Pulmonary artery endothelial cell (primary cell): ENCODE measurements at places on chromosomes 11 and 22. TPM values are rescaled to one million over a fixed set of nuclear protein-coding genes. Genes with fewer than 3 reads are reported as not detected.

GRCh38 chr11:19220903-19221724, 19.3 kb upstream of the CSRP3 start:
- peak; percentile 47 for DNase-seq

The C1QTNF5 gene
- 61.2 and 101 TPM in 2 replicates for total RNA-seq

DNA sequence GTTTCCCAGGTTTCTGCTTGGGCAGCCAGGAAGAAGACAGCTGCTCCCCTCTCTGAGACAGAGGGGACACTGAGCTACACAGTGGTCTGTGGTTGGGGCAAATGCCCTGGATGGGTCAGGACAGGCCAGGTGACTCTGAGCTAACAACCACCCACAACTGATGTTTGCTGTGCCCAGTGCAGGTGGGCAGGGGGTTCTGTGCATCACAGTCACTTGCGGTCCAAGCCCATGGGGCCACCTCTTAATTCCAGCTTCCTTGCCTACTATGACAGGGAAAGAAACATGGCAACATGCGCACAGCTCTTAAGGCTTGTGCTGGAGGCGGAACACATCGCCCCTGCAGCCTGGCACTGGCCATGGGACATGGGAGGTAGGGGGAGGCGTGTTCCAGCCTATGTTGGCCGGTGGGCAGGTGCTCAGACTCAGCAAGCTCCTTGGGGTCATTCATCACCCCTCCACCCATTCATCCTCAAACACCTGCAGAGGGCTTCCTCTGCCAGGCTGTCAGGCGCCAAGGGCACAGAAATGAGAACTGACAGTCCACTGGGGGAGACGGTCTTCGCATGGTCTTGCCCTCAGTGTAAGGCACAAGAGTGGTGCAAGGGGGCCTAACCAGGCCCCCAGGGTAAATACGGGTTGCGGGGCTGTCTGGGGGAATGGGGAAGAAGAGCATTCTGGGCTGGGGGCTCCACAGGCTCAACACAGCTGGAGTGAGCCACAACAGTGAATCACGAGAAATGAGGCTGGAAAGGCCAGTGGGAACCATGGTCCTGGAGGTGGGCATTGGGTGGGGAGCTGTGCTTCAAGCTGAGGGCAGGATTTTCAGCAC, 55.6 kb downstream of the ARFGAP3 start:
- no peak for DNase-seq

DNA sequence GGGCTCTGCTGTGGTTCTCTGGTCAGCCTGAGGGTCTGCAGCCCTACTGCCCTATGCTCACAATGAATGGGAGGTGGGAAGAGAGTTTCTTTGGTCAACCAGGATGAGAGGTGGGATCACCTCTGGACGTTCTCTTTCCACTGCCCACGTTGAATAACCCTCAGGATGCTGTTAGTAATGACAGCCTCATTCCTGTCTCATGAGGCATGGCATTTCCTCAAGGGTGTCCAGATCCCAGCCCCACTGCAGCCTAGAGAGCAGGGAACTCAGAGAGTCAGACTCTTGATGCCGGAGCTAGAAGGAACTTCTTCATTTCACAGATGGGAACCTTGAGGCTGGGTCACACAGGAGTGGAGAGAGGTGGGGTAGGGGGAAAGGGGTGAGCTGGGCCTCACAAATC, 196.0 kb downstream of the CEP164 start:
- no peak for DNase-seq

GRCh38 chr22:27585141-27585540, 216.4 kb downstream of the MN1 start:
- no peak for DNase-seq
